CD14-positive monocyte (primary cell): ENCODE measurements at places on chromosomes 3 and 15. TPM values are rescaled to one million over a fixed set of nuclear protein-coding genes. Genes with fewer than 3 reads are reported as not detected.
A peak's percentile ranks its signal among the peaks of the same experiment; 100 is the strongest.

DNA sequence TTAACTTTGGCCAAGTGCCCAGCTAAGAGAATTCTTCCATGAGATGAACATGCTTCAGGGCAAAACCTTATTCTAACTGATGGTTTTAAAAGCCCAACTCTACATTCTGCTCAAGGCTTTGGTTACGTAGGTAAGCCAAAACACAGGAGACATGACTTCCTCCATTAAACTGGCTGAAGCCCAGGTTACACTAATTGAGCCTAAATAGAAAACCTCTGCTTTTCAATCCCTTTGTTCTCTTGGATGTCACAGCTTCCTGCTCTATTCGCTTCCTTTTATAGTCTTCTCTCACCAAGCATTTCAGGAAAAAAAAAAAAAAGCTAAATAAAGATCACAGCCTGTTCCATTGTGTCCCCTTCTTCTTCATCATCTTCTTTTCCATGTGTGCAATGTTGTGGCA is 420.4 kb downstream of the TIGIT start:
- no peak overlapping the region for H3K4me3 ChIP-seq
- H3K27me3 ChIP-seq, result no peaks in the 10 kb centered on the region
- no peak for DNase-seq
- peaks cover 4% of the 10 kb centered on the region for H3K4me1 ChIP-seq

GRCh38 chr3:188339410-188340295 is 185.7 kb downstream of the LPP start:
- no peaks in the 10 kb centered on the region for H3K4me1 ChIP-seq
- DNase-seq, result no peak
- no peak overlapping the region for H3K4me3 ChIP-seq
- no peak overlapping the region for H3K27ac ChIP-seq

GRCh38 chr3:141272906-141273662 is 41.5 kb downstream of the PXYLP1 start:
- H3K36me3 ChIP-seq, result no peaks in the 10 kb centered on the region
- no peak for DNase-seq
- H3K27ac ChIP-seq, result no peak overlapping the region
- H3K27me3 ChIP-seq, result no peaks in the 10 kb centered on the region
- H3K4me3 ChIP-seq, result no peak overlapping the region
- H3K4me1 ChIP-seq, result no peaks in the 10 kb centered on the region

- H3K4me1 ChIP-seq, result no peaks in the 10 kb centered on the region
- no peak overlapping the region for H3K4me3 ChIP-seq
- no peak overlapping the region for H3K27ac ChIP-seq
- DNase-seq, result no peak
- H3K36me3 ChIP-seq, result no peaks in the 10 kb centered on the region
Observed at GRCh38 chr3:94303897-94304296, 241.0 kb downstream of the NSUN3 start.

GRCh38 chr15:93241696-93242585 is 152.9 kb upstream of the RGMA start:
- no peaks in the 10 kb centered on the region for H3K27me3 ChIP-seq
- no peak for DNase-seq
- no peak overlapping the region for H3K4me3 ChIP-seq
- no peak overlapping the region for H3K27ac ChIP-seq

GRCh38 chr3:12507591-12508281 is 23.5 kb downstream of the TSEN2 start:
- H3K27ac ChIP-seq, result no peak overlapping the region
- peaks cover 9% of the 10 kb centered on the region for H3K4me1 ChIP-seq
- no peak overlapping the region for H3K4me3 ChIP-seq
- no peaks in the 10 kb centered on the region for H3K27me3 ChIP-seq
- H3K36me3 ChIP-seq, result peaks cover 49% of the 10 kb centered on the region

DNA sequence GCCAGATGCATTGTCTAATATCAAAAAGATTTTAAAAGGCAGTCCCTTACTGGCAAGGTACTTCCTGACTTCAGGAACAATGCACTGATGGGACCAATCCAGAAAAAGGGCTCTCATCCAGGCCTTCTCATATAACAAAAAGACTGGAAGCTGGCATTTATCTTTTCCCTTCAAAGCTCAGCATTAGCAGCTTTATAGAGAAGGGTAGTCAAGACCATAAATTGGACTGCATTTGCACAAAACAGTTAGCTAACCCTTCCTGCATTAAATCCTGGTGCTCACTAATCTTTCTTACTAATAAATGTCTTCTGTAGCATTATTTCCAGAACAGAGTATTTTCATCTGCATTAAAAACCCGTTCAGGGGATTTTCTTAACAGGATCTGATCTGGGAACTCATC is 46.0 kb upstream of the NEK10 start:
- H3K36me3 ChIP-seq, result peaks cover 29% of the 10 kb centered on the region
- DNase-seq, result no peak
- no peak overlapping the region for H3K27ac ChIP-seq
- no peaks in the 10 kb centered on the region for H3K27me3 ChIP-seq
- no peaks in the 10 kb centered on the region for H3K4me1 ChIP-seq

DNA sequence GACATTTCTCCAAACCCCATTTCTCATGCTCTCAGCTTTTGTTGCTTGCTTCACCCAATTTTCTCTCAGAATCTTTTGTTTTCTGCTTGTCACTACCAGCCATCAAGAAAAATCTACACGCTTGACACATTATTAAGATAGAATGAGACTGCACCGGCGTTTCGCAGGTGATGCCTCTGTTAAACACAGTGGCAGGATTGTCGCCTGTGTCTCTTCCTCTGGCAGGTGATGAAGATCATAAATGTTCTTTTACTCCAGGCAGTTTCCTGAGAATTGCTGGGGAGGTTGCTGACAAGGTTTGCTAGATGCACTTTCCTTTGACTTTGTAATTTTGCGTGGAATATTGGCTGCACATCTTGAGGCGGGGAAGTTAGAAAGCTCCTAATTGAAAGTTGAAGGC is 75.4 kb downstream of the IL1RAP start:
- no peaks in the 10 kb centered on the region for H3K27me3 ChIP-seq
- H3K27ac ChIP-seq, result peak overlapping the region; percentile 50
- no peak overlapping the region for H3K4me3 ChIP-seq
- no peaks in the 10 kb centered on the region for H3K36me3 ChIP-seq

GRCh38 chr15:81098861-81099651 is 35.0 kb upstream of the CFAP161 start:
- no peaks in the 10 kb centered on the region for H3K36me3 ChIP-seq
- no peaks in the 10 kb centered on the region for H3K27me3 ChIP-seq
- H3K4me1 ChIP-seq, result peaks cover 13% of the 10 kb centered on the region
- no peak overlapping the region for H3K4me3 ChIP-seq
- DNase-seq, result no peak

- H3K36me3 ChIP-seq, result no peaks in the 10 kb centered on the region
- no peaks in the 10 kb centered on the region for H3K4me1 ChIP-seq
- H3K4me3 ChIP-seq, result no peak overlapping the region
Observed at GRCh38 chr3:151467069-151467468, 6.2 kb upstream of the IGSF10 start.

- peaks cover 76% of the 10 kb centered on the region for H3K36me3 ChIP-seq
Observed at GRCh38 chr15:85578941-85579701, 198.7 kb downstream of the AKAP13 start.

GRCh38 chr15:101046826-101047225 is 127.7 kb downstream of the LRRK1 start:
- DNase-seq, result no peak
- H3K4me1 ChIP-seq, result no peaks in the 10 kb centered on the region
- no peaks in the 10 kb centered on the region for H3K27me3 ChIP-seq

DNA sequence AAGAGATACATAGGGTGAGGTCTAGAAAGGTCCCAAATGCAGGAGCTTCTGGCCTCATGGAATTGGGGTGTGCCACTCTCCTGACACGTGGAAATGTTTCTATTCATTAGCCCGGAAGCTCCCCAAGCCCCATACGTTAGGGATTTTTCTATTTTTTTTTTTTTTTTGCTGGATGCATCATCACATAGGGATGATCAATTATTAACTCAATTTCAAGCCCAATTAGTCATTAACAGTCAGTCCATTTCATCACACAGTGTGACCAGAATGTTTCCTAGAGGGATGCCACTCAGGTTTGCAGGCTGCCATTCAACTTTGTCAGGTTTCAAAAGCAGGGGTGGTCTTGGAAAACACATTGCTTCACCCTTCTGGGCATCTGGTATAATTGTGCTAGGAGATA is 40.7 kb upstream of the MKRN3 start:
- no peak for DNase-seq
- H3K4me3 ChIP-seq, result no peak overlapping the region
- no peaks in the 10 kb centered on the region for H3K4me1 ChIP-seq
- no peaks in the 10 kb centered on the region for H3K27me3 ChIP-seq
- no peaks in the 10 kb centered on the region for H3K36me3 ChIP-seq
- H3K27ac ChIP-seq, result no peak overlapping the region

DNA sequence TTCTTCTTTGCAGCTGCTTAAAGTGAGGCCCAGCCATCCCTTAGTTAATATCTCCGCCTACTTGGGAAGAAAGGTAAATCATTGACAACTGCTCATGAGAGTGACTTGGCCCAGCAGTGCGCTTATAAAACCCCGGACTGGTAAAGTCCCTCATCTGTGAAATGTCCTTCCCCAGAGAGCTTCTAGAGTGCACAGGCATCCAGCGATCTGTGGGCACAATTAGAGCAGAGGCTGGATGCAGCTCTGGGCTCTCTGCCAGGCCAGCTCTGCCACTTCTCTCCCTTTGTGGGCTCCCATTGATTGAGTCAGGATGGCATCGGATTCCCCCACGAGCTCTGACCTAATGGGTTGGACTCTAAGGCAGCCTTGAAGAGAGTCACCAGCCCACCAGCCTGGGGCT is 219.0 kb upstream of the LINGO1 start:
- no peak for DNase-seq
- H3K4me3 ChIP-seq, result no peak overlapping the region
- no peaks in the 10 kb centered on the region for H3K4me1 ChIP-seq
- peaks cover 6% of the 10 kb centered on the region for H3K27me3 ChIP-seq

- no peak for DNase-seq
- no peaks in the 10 kb centered on the region for H3K27me3 ChIP-seq
- H3K27ac ChIP-seq, result no peak overlapping the region
- no peaks in the 10 kb centered on the region for H3K36me3 ChIP-seq
- peaks cover 4% of the 10 kb centered on the region for H3K4me1 ChIP-seq
- no peak overlapping the region for H3K4me3 ChIP-seq
Observed at GRCh38 chr3:62183969-62184368, 189.4 kb downstream of the FEZF2 start.

- H3K4me3 ChIP-seq, result no peak overlapping the region
- no peak overlapping the region for H3K27ac ChIP-seq
- H3K27me3 ChIP-seq, result no peaks in the 10 kb centered on the region
- peaks cover 33% of the 10 kb centered on the region for H3K4me1 ChIP-seq
- DNase-seq, result peak; percentile 19
Observed at GRCh38 chr3:119310071-119310470, 15.9 kb downstream of the ARHGAP31 start.

DNA sequence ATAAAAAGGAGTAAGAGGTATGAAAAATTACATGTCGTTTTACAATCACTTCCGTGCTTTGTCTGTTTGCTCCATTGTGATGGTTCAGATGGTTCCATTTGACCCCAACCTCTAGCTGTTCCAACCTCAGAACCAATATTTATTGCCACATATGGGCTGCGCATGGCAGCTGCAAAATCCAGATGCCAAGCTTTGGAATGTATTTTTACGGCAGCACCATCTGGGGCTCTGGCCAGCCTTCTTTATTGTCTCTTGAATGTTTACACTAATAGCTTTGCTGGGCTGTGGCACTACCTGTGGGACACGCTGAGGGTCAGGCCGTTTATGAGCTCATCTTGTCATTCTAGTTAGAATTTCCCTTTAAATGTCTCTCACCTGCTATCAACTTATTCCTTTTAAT is 219.8 kb downstream of the ROBO2 start:
- H3K36me3 ChIP-seq, result no peaks in the 10 kb centered on the region
- H3K27ac ChIP-seq, result no peak overlapping the region
- DNase-seq, result no peak
- no peaks in the 10 kb centered on the region for H3K27me3 ChIP-seq

- no peak for DNase-seq
- H3K4me3 ChIP-seq, result no peak overlapping the region
- H3K4me1 ChIP-seq, result no peaks in the 10 kb centered on the region
- no peaks in the 10 kb centered on the region for H3K36me3 ChIP-seq
- H3K27ac ChIP-seq, result no peak overlapping the region
Observed at GRCh38 chr15:100170291-100171210, 171.2 kb downstream of the ADAMTS17 start.

- peak overlapping the region; percentile 70 for H3K4me3 ChIP-seq
- peaks cover 23% of the 10 kb centered on the region for H3K4me1 ChIP-seq
- peak overlapping the region; percentile 86 for H3K27ac ChIP-seq
- no peaks in the 10 kb centered on the region for H3K27me3 ChIP-seq
- no peaks in the 10 kb centered on the region for H3K36me3 ChIP-seq
Observed at GRCh38 chr3:11643201-11643603, 513 bp downstream of the VGLL4 start.

The IDH3A gene
- polyA plus RNA-seq, result 24.4 and 46.5 TPM in 2 replicates

The GPX1 gene
- 1,287 and 2,346 TPM in 2 replicates for polyA plus RNA-seq

The GOLGA8R gene
- polyA plus RNA-seq, result not detected

The ARPIN gene
- polyA plus RNA-seq, result 14.0 TPM

The STIMATE gene
- 49.9 and 54.9 TPM in 2 replicates for polyA plus RNA-seq

The A4GNT gene
- polyA plus RNA-seq, result not detected

The GABRR3 gene
- polyA plus RNA-seq, result not detected

The INO80 gene
- polyA plus RNA-seq, result 2.3 TPM

The LRRN1 gene
- polyA plus RNA-seq, result not detected

The SLC12A8 gene
- 0.35 and 0.36 TPM in 2 replicates for polyA plus RNA-seq

The LPP gene
- 9.8 and 14.1 TPM in 2 replicates for polyA plus RNA-seq

The LNP1 gene
- 0.26 TPM for polyA plus RNA-seq
